Adrenal gland (tissue), 19 donors: ENCODE measurements at places on chromosomes 7 and 10. TPM values are rescaled to one million over a fixed set of nuclear protein-coding genes. Genes with fewer than 3 reads are reported as not detected.

- DNase-seq: no peak
Measured at GRCh38 chr10:113665806-113666354, 2.0 kb upstream of the NRAP start.

DNA sequence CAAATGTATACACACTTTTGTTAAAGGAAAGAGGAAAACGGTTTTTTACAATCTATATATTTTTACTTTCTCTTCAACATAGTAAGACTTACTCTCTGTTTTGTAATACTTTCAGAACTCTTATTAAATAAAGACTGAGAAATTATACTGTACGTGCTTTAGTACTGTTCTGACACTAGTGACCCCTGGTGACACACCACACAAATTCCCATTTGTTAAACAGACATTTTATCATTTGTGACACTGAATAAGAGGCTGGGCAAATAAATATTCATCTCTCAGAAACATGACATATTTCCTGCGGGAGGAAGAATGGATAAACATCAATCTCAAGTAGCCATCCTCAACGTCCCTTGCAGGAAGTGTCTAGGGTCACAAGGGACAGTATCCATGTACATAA lies 68.9 kb upstream of the ZNF33B start:
- no peak for DNase-seq

DNA sequence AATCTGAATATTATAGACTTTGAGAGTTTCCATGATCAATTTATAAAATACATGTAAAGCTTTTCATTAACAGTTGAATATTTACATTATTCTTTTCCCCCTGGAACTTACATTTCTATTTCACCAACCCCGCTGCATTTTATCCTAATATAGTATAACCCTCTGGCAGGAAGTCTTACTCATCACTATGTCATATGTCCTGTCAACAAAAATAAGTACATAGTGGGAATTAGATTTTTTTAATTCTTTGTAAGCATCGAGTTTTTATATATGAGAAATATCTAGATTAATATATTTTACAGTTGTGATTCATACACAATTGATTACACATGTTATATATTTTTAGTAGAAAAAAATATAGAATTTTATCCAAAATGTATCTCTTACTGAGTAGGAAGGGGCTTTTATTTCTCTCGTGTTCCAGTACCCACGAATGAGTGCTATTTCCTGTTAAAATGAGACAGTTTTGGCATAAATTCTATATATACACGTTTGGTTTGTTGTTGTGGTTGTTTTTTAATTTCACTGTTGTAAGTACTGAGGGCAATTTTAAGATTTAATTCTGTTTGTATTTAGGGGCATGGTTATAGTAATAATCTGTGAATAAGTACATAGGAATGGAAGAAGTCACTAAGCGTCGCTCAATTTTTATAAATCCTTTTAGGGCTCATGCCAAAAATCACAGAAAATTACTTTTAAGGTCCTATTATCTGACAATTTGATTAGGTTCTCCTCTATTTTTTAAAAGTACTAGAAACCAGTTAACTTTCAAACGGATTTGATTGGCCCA lies 87.1 kb downstream of the HECW1 start:
- no peak for DNase-seq

GRCh38 chr7:67716729-67717128 lies 720.1 kb downstream of the TYW1 start:
- DNase-seq: no peak

GRCh38 chr7:134623193-134623592 lies 23.5 kb upstream of the BPGM start:
- no peak for DNase-seq

GRCh38 chr10:124073978-124074377 lies 19.4 kb downstream of the CHST15 start:
- no peak for DNase-seq

GRCh38 chr7:129569811-129570215 lies 41.7 kb upstream of the NRF1 start:
- DNase-seq: peak; percentile 20

- no peak for DNase-seq
Measured at GRCh38 chr7:18858232-18858631, 259.2 kb downstream of the TWIST1 start.

DNA sequence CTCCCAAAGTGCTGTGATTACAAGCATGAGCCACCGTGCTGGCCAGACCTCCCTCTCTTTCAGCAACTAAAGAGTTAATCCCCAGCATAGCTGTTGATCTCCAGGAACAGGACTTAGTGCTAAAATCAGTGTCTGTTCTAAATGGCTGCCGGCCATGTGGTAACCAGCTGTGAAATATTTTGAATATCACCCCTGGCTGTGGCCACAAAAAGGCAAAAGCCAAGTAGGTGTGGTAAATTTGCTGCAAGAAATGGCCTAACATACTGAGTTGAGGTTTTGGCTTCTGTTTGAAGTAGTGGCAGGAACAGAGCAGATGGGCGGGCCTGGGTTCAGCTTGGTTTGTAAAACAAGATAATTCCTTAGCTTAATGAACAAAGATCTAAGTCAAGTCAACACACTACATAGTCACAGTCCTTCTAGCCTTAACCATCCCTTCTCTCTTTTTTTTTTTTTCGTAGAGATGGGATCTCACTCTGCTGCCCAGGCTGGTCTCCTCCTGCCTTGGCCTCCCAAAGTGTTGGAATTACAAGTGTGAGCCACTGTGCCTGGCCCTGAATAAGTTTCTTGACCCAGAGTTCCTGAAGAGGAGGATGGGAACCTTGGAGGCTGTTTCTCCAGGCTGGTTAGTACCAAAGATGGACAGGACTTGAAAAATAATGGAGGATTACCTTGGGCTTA lies 22.7 kb upstream of the AGFG2 start:
- peak; percentile 17 for DNase-seq

GRCh38 chr7:42739638-42740037 lies 172.2 kb downstream of the C7orf25 start:
- no peak for DNase-seq

DNA sequence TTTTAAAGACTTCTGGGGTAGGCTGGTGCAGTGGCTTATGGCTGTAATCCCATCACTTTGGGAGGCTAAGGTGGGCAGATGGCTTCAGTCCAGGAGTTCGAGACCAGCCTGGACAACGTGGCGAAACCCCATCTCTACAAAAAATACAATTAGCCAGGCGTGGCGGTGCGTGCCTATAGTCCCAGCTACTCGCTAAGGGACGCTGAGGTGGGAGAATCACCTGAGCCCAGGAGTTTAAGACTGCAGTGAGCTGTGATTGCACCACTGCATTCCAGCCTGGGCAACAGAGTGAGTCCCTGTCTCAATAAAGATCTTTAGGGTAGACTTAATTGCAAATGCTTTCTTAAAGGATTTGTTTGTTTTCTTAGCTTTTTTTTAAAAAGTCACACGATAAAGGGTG lies 29.3 kb downstream of the PTPN12 start:
- DNase-seq: no peak

GRCh38 chr7:69002416-69002815 lies 595.9 kb upstream of the AUTS2 start:
- no peak for DNase-seq

DNA sequence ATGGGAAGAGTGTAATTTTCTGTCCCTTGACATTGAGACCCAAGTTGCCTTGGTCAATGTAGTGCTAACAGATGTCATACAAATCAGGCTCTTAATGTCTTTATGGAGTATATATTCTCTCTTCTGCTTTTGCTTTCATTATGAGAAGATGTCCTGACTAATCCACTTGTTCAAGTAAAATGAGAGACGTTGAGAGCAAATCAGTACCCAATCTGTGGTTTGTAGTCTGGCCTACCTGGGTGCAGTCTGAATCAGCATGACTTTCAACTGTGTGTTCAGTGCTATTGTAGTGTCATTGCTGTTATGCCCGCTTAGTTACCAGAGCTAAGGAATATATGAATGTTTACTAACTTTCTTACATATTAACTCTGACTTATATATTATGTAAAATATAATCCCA lies 612.4 kb downstream of the ANKRD7 start:
- DNase-seq: no peak

DNA sequence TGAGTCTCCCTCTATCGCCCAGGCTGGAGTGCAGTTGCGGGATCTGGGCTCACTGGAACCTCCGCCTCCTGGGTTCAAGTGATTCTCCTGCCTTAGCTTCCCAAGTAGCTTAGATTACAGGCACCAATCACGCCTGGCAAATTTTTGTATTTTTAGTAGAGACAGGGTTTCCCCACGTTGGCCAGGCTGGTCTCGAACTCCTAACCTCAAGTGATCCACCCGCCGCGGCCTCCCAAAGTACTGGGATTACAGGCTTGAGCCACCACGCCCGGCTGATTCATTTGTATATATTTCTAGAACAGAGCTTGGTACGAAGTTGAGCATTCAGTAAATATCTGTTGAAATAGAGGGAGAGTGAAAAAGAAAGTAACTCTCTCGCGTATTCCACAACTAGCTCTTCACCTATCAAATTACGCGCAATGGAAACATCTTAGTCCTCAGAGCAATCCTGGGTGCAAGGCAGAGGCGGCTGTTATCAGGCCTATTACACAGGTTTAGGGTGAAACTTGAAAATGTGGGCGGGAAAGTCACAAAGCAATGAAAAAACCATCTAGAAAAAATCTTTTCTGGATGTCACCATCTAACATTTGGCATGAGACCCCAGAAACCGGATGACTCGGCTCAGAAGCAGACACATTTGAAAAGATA lies 707 bp upstream of the GHITM start:
- peak; percentile 27 for DNase-seq

DNA sequence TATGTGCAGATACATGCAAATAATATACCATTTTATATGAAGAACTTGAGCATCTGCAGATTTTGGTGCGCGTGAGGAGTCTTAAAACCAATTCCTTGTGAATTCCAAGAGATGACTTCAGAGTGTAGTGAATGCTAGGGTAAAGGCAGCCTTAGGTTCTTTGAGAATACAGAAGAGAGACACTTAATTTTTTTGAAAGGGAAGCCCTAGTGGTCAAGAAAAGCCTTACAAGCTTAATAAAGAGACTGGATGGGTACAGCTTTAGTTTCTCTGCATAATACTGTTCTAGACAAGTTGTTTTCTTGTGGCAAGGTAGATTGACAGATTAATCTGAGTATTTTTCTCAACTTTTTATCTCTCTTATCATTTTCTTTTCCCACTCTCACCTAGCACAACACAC lies 636.5 kb downstream of the DNAJB9 start:
- no peak for DNase-seq

- DNase-seq: peak; percentile 67
Measured at GRCh38 chr10:100518761-100519241, 860 bp downstream of the SEC31B start.

DNA sequence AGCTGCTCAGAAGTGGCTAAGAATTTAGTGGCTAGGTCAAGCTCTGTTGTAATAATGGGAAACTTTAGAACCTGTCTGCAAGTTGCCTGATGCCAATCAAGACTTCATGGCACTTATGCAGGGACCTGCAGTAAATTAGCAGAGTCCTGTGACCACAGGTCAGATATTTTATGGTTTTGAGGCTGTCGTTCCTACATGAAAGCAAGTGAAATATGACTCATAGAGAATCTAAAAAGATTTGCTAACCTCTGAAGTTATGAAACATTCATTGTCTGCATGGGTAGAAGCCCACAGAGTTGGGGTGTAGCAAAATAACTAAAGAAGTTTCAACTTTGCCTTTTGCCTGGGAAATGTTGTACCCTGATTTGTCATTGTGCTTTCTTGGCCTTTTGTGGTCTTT lies 32.3 kb downstream of the SLC39A12 start:
- no peak for DNase-seq

The CCT6A gene
- total RNA-seq: 67.2 TPM

The EPHB6 gene
- 3.9 TPM for total RNA-seq

The TSPAN12 gene
- total RNA-seq: 111 TPM

The DGKI gene
- total RNA-seq: 0.99 TPM

The ADAM12 gene
- 0.20 TPM for total RNA-seq

The GIMAP6 gene
- total RNA-seq: 26.4 TPM
